ENCODE measurements at places on chromosomes 6 and 20. TPM values are rescaled to one million over a fixed set of nuclear protein-coding genes. Genes with fewer than 3 reads are reported as not detected.

GRCh38 chr6:143198312-143198711 lies 137.6 kb downstream of the AIG1 start:
- DNase-seq = no peak

DNA sequence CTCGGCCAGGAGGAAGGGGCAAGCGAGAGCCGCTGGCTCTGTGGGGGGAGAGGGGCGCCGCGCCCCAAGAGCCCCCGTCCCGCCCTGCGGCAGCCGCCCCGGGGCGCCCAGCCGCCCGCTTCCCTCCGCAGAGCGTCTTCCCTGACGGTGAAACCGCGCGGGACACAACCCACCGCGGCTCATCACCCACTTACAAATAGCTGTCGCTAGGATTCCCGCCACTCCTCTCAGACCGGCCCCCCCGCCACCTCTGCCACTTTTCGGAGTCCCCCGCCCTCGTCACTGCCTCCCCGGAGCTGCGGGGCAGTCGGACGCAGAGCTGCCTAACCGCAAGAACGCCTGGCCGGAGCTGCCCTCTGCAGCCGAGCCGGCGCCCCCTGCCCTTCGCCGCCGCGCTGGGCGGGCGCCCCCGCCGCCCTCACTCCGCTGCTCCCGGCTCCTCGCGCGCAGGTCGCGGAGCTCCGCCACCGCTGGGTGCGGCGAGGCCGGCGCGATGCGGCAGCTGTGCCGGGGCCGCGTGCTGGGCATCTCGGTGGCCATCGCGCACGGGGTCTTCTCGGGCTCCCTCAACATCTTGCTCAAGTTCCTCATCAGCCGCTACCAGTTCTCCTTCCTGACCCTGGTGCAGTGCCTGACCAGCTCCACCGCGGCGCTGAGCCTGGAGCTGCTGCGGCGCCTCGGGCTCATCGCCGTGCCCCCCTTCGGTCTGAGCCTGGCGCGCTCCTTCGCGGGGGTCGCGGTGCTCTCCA lies at the start of gene SLC35D3:
Gene SLC35D3 (plus strand): TSS at position 366 of the 749 bp plus-strand sequence. CDS start 128 bp downstream, at position 494.
- DNase-seq = peak; percentile 22

DNA sequence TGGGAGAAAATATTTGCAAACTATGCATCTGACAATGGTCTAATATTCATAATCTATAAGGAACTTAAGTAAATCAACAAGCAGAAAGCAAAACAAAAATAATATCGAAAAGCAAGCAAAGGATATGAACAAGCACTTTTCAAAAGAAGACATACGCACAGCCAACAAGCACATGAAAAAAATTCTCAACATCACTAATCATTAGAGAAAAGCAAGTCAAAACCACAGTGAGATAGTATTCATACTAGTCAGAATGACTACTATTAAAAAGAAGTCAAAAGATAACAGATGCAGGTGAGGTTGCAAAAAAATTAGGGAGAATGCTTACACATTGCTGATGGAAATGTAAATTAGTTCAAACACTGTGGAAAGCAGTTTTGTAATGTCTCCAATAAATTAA lies 410.2 kb downstream of the MMUT start:
- DNase-seq = no peak

The PTGIS gene
- total RNA-seq = not detected

GRCh38 chr6:166540631-166541331 lies 45.7 kb downstream of the RAMACL start:
- DNase-seq = peak; percentile 80

GRCh38 chr6:100612094-100612493 lies 147.4 kb upstream of the SIM1 start:
- no peak for DNase-seq

The BCAS4 gene
- total RNA-seq = 4.6 TPM

DNA sequence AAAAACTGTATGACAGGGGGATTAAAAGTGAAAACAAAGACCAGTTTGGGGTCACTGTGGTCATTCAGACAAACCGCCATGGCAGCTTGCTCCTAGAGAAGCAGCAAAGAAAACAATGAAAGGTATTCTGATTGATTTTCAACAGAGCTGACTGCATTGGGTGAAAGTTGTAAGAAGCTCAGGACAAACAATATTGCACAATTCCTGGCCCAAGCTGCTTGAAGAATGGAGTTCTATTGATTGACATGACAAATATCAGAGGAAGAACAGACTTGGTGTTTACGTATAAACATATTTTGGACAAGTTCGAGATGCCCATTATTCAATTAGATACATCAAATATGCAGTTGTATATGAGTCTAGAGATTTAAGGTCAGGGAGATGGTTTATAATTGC lies 62.0 kb downstream of the TRIM38 start:
- DNase-seq = no peak

DNA sequence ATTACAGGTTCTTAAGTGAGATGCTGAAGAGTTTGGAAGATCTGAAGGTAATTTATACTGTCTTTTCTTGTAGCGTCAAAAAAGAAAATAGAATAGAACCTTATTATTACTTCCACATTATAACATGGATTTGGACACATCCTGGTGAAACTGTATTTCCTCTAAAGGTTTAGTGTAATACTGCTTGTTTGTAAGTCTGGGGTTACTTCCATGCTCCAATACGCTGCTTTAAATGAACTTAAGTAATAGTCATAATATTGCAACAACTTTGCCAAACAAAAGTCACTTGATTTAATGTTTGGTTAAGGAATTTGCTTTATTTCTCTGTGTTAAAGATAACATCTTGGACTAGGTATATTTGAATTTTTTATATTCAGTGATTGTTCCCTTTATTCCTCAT lies 11.5 kb upstream of the SNRNP48 start:
- DNase-seq = no peak

DNA sequence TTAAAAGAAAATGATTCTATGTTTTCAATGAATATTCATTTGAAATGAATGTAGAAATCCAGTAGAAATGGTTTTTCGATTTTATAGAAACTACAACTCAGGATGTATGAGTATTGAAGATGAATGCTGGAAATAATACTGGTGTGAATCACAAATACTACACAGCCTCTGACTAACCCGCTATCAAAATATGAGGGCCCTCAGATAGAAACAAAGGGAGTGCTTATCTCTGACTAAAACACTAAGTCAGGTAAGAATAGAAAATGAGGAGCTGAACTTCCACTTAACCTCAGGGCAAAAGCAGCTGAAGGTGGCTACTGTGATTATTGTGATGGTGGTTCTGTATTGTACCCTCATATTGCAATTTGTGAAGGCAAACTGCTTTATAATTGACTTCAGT lies 220.9 kb upstream of the RNF217 start:
- no peak for DNase-seq

GRCh38 chr6:4931530-4932227 lies 72.2 kb downstream of the RPP40 start:
- DNase-seq = no peak
